ELR (cell line): ENCODE measurements at places on chromosomes 2 and 18.

DNA sequence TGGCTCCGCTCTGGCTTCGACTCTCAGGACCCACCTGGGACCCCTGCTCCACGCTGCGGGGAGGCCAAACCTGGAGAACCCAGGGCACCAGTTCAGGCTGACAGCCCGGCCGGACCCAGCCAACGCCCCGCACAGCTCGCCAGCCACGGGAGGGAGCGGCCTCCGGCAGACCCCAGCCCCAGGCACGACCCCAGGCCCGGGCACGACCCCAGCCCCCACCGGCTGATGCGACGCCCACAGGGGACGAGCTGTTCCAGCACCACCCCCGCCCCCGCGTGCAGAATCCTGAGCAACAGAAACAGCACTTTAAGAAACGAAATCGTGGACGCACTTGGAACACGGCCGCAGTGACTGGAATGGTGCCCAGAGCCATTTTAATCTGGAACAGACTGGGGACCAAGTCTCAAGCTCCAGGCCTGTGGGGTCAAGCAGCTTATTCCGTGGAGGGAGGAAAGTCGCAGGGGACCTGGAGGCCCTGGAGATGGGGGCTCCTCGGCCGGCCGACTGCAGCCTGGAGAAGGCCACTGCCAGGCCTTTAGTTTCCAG is 74.2 kb downstream of the MBP start:
- DNase-seq = no peak

DNA sequence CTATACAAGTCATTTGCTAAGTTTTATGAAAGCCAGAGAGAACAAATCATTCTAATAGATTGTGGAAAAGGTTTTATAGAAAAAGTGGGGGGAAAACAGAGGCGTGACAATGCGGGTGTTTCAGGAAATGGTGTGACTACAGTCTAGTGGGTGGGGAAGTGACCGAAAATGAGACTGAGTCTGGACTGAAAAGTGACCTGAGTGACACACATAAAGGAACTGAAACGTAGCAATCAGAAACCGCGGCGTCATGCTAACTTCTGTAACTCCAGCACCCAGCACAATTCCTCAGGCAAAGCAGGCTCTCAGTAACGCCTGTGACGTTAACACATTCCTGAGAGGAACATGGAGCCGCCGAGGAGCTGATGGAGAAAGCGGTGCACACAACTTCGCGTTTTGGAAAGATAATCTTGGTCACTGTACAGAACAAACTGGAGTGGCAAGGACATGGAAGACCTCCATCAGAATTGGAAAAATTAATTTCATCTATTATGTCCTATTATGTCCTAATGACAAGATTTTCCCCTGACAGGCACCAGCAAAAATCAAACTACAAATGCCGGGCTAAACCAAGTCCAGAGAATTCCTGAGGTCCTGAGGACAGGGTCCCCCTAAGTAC is 1.4 kb upstream of the CD226 start:
- peak; percentile 61 for DNase-seq

DNA sequence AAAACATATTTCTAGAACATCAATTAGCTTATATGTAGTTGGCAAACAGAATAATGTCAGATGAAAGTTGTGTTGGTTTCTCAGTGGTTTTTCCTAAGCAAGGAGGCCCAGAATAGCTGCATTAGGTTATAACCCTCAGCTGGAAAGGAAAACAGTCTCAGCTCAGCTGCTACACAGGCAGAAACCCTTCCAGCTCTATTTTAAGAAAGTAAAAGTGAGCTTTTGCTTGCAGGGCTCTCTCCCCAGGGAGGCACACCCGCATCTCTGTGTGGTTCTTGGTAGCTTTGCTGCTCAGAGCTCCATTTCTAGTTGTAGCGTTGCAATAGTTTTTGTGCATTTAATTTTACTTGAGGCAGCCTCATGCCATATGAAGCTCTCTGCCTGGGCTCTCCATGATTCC is 54.6 kb downstream of the PIKFYVE start:
- no peak for DNase-seq

GRCh38 chr2:44916291-44916690 is 25.2 kb upstream of the SIX3 start:
- no peak for DNase-seq

DNA sequence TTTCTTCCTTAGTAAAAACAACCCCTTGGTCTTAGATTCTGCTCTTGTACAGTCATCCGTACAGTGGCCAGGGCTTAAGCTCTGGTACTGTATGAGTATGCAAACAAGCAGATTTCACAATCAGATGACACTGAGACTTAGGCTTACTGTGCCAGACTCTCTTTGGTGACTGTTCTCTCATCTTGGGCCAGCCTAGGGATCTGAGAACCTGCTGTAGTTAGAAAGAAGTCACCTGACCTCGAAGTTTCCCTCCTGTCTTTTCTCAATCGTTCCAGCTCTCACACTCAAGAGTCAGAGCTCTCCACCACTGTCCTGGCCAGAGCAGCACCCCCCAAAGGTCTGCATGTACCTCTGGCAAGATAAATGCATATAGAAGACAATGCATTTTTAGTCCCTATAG is 63.2 kb downstream of the ZEB2 start:
- DNase-seq = peak; percentile 90

DNA sequence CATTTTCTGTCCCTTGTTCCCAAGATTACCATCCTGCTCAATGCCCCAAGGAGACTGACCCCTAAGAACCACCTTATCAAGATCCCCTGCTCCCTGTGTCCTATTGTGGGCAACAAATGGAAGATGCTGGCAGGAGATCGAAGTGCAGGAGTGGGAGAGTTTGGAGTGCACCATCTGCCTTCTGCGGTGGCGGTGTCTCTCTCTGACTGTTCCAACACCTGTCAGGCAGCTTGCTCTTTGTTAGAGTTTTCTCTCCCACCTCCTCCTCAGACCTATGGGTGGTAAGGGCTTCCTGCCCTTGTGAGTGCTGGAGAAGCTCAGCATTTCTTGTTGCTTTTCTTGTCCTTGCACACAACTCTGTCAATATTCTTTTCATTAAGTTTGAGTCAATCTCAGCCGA is 64.1 kb upstream of the SPHKAP start:
- DNase-seq = no peak

DNA sequence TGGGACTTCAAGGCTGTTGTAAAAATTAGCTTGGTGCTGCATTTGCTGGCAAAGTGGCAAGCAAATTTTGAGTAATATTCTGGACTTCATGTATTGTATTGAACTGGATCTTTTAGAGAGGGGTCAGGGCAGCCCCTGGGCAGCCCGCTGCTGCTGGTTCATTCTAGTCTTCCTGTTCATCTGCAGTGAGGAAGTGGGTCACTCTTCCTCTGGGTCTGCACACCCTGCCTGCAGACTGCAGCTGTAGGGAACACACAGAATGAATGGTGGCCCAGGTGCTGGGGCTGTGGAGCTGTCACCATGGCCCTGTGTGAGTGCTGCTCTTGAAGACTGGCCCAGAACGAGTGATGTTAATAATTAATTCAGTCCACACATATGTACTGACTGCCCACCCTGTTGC is 9.4 kb downstream of the SH3RF3 start:
- no peak for DNase-seq

GRCh38 chr2:134408791-134409190 is 154.9 kb downstream of the MGAT5 start:
- peak; percentile 83 for DNase-seq

- no peak for DNase-seq
These were observed 171.7 kb downstream of the ANKRD30B start for GRCh38 chr18:14919666-14920065.

- no peak for DNase-seq
These were observed 97.2 kb upstream of the SCN7A start for GRCh38 chr2:166591226-166591625.

DNA sequence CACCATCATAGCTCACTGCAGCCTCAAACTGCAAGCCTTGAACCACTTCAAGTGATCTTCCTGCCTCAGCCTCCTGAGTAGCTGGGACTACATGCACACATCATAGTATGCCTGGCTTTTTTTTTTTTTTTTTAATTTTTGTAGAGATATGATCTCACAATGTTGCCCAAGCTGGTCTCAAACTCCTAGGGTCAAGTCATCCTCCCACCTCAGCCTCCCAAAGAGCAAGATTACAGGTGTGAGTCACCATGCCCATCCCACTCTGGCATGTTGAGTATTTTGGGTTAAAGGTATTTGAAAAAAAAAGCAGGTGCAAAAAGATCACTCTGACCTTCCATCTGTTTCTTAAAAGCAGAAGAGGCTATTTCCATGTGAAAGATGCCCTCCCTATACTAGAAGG is 86.4 kb upstream of the FZD7 start:
- DNase-seq = no peak

GRCh38 chr2:118032169-118033013 is 18.5 kb upstream of the CCDC93 start:
- DNase-seq = peak; percentile 56

GRCh38 chr18:57542126-57542525 is 44.4 kb downstream of the FECH start:
- peak; percentile 81 for DNase-seq

GRCh38 chr2:165044505-165045303 is 89.4 kb upstream of the SLC38A11 start:
- no peak for DNase-seq

GRCh38 chr18:68234131-68234530 is 480.8 kb downstream of the TMX3 start:
- DNase-seq = no peak

DNA sequence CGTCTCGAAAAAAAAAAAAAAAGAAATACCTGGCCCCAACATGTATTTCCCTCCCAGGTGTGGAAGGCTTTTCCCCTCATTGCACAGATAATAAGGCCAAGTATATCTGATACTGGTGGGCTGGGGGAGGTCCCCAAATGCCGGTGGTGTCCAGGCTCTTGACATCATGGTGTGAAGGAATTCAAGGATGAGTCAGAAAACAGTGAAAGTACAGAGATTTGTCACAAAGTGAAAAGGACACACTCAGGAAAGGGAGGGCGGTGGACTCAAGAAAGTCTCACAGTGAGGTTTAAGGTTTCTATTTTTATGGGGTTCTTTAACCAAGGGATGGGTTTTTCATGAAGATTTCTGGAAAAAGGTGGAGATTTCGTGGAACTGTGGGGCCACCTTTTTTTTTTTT is 37.8 kb upstream of the FZD5 start:
- DNase-seq = peak; percentile 13

GRCh38 chr2:8541223-8541622 is 140.6 kb upstream of the ID2 start:
- no peak for DNase-seq

GRCh38 chr2:157760949-157761348 is 115.2 kb downstream of the ACVR1 start:
- no peak for DNase-seq

GRCh38 chr2:45874344-45874743 is 222.9 kb downstream of the PRKCE start:
- no peak for DNase-seq

GRCh38 chr2:189406586-189407233 is 34.6 kb upstream of the WDR75 start:
- DNase-seq = no peak

DNA sequence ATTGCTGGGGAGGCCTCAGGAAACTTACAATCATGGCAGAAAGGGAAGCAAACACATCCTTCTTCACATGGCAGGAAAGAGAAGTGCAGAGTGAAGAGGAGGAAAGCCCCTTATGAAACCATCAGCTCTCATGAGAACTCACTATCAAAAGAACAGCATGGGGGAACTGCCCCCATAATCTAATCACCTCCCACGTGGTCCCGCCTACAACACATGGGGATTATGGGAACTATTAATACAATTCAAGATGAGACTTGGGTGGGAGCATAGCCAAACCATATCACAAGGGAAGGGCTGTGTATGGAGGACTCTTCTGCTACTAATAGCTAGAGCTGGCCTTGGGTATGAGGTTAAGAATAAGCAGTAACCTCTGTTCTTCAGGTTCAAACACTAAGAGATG is 8.8 kb upstream of the SETBP1 start:
- DNase-seq = no peak

DNA sequence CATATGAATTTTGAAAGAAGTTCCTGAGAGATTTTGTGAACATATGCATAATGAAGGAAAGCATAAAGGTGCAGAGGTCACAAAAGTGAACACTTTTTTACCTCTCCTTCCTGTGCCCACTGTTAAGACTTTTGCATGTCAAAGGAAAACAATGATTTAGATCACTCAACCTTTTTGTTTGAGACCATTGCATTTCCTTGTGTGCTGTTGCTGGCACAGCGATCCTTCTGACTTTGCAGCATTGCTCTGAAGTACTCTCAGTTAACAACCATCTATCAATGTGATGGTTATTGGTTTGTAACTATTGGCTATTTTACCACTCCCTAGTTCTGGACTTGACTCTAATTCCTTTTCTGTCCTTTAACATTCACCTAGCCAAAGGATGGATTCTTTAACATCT is 61.7 kb upstream of the TFPI start:
- no peak for DNase-seq

DNA sequence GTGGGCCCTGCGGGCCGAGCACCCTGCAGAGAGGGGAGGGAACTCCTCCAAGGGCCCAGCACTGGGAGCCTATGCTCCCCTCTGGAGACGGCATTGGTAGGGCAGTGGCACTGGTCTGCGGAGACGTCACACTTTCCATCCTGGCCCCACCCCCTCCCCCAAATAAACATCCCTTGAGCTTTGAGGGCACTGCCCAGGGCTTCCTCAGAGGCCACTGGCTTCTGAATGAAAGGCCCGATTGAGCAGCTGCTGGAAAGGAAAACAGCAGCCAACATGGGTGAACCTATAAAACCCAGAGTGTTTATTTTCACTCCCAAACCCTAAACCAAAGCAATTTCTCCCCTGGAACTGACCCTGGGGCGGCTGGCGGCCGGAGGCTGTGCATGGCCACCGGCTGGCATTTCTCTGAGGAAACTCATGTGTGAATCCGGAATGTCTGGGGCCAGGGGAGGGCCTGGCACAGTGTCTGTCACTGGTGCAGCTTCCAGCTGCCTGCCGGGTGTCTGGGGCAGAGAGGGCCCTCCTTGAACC is 138.9 kb downstream of the DYSF start:
- DNase-seq = no peak

GRCh38 chr2:232349946-232350635 is 28.5 kb upstream of the ALPP start:
- DNase-seq = no peak

- peak; percentile 18 for DNase-seq
These were observed 158.6 kb downstream of the PIK3C3 start for GRCh38 chr18:42113529-42114191.

- no peak for DNase-seq
These were observed 37.1 kb upstream of the GATA6 start for GRCh38 chr18:22132258-22132657.
